Activated naive CD8-positive, alpha-beta T cell treated with anti-CD3 and anti-CD28 coated beads, Interleukin-2, amount 50 U/mL, for 24 hours (primary cell): ENCODE measurements at places on chromosomes 2 and 18.
A peak's percentile ranks its signal among the peaks of the same experiment; 100 is the strongest.

GRCh38 chr2:30776831-30777635 is 30.2 kb downstream of the CAPN13 start:
- no peak for DNase-seq

DNA sequence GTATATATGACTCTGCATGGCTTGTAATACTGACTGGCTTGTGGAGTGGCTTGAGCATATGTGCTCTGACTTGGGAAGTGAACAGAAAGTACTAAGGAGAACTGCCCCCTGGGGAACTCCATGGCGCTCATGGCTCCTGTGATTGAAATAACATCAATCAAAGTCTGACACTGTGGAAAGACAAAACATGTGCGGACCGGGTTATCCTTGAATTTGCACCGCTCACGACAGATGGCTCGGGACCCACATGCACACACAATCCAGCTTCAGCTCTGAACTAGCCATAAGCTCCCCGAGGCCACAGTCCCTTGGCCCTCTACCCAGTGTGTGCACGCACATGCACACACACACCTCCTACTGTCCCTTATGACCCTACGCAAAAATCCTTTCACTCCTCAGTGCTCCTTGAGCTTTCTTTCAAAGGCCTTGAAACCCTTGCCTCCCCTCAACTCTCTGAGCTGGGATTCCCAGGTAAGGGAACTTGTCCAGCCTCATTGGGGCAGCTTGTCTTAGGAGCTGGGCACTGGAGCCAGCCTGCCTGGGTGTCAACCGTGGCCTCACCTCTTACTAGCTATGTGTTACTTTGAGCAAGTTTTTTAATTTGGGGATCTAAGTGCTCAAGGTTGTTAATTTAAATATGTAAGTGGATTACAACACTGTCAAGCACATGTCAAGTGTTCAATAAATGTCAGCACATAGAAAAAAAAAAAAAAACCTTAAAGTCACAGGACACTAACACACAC is 43.6 kb downstream of the MRPS5 start:
- no peak for DNase-seq

- no peak for DNase-seq
Measured at GRCh38 chr2:35508601-35509000, 847.0 kb upstream of the CRIM1 start.

- DNase-seq = no peak
Measured at GRCh38 chr2:66463206-66463755, 28.4 kb downstream of the MEIS1 start.

DNA sequence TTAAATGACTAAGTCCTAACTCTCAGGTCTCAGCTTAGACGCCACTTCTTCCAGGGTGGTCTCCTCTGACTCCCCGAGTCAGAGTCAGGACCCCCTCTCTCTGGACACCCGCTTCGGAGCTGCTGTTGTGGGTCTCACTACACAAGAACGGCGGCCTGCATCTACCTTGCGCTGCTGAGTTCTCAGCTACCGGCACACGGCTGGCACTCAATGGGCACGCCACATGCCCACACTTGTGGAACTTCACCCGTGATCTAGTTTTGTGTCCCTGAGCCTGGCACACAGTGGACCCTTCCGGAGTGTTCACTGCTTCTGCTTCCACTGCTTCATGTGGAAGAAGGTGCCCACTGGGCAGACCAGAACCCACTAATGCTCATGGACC is 58.3 kb upstream of the ID2 start:
- DNase-seq = no peak

DNA sequence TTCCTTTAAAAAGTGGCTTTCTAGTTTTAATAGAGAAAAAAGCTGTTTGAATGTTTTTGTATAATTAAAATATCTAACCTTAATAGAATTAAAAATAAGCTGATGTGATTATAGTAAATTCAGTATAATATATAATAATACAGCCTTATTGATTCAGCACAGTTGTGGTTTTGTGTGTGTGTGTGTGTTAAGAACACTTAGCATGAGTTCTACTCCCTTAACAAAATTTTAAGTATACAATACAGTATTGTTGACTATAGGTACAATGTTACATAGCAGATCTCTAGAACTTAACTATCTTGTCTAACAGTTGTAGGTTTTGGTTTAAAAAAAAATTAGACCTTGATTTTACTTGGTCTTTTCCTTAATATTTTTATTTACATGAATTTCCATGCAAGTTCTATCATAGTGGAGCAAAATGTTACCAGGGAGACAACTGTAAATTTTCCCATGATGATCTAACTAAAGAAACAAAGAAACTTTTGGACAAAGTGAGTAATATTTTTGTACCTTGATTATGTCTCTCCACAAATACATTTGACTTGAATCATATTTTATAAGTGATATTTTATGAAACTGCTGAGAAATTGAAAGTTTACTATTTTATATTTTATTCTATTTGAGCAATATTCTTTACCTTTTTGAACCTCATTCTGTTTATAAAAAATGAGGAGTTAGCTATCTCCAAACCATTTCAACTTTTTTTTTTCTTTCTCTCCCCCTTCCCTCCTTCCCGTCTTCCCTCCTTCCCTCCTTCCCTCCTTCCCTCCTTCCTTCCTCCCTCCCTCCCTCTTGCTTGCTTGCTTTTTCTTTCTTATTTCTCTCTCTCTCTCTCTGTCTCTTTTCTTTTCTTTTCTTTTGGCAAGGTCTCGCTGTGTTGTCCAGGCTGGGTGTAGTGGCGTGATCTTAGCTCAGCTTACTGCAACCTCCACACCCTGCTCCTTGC is 46.3 kb downstream of the ZC3H6 start:
- no peak for DNase-seq

- DNase-seq = no peak
Measured at GRCh38 chr2:168188002-168188401, 59.4 kb downstream of the STK39 start.

GRCh38 chr2:181456660-181457120 is 496 bp upstream of the ITGA4 start:
- DNase-seq = peak; percentile 72

DNA sequence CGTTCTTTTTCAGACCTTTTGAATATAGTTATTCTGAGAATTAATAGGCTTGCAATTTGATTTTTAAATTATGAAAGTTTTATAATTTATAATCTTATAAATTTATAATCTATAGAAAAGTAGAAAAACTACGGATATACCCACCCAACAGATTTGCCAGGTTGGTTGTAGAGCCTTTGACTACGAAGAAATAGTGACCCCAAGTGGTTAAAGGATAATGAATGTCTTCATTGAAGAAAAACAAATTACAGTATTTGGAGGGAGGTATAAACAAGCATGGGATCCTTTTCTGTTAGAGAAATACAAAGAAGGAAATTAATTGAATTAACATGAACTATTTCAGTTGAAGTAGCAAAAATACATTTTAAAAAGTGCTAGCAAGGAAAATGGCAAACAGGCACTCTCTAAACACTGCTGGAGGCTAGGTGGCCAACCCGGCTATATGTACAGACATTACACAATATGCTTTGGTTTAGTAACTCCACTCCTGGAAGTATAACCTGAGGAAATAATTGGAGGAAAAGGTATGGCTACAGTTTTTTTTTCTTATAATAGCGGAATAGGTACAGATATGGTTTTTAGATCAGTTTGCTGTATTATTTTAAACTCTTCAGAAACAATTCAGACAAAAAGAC is 110.9 kb downstream of the MIB1 start:
- DNase-seq = no peak

GRCh38 chr2:20040489-20041172 is 10.8 kb downstream of the LAPTM4A start:
- no peak for DNase-seq
